ENCODE measurements at places on chromosomes 13 and 19.

DNA sequence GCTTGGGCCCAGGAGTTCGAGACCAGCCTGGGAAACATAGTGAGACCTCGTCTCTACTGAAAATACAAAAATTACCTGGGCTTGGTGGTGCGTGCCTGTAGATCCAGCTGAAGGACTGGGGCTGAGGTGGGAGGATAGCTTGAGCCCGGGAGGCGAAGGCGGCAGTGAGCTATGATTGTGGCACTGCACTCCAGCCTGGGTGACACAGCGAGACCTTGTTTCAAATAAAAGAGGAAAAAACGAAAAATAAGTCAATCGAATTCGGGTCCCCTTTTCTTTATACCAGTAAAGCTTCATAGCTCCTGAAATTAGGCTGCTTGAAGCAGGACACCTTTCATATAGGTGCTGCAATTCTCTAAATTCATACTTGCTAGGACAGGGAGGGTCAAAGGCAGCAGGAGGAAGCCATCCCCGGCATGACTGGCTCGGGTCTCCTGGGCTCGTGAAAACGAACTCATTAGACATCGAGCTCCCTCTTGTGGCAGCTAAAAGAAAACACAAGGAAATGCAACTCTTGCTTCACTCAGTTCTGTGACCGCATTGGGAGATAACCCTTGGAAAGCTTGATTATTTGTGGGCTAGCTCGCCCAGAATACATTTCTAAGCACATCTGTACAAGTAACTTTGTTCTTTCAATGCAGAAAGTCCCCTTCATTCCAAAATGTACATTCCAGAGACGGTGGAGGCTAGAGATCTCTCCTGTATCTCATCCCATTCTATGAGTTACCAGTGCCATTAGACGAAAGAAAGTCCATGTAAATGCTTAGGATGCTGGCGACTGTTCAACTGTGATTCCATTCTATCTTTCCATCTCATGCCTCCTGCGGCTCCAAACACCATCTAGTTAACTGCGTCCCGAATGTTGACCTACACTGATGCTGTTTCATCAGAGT lies 16.8 kb downstream of the FPR2 start:
- DNase-seq = no peak

DNA sequence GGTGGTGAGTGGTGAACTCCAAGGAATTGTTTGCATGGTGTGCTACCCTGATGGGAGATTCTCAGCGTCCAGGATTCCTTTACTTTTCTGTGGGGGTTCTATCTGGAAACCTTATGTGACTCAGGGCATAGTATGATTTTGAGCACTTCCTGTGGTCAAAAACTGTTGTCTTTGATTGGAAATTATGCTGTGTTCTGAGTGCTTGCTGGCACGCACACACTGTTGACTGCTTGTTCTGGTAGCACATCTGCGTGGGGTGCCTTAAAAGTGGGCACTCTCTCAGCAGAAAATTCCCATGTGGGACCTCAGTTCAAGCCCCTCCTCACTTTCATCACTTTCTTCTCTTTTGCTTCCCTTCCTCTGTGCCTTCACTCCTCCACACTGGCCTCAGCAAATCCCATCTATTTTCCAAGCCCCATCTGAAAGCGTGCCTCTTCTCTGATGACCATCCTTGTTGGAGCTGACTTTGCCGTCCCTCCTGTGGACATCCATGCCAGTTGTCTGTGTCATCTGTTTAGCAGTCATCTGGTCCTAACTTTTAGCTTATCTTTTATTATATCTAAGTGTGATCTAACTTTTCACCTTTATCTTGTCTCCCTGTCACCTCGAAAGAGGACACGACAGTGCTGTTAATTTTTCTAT lies 56.4 kb upstream of the NPAS1 start:
- DNase-seq = no peak

- no peak for DNase-seq
Observed at GRCh38 chr13:109938255-109938936, 152.0 kb upstream of the IRS2 start.

DNA sequence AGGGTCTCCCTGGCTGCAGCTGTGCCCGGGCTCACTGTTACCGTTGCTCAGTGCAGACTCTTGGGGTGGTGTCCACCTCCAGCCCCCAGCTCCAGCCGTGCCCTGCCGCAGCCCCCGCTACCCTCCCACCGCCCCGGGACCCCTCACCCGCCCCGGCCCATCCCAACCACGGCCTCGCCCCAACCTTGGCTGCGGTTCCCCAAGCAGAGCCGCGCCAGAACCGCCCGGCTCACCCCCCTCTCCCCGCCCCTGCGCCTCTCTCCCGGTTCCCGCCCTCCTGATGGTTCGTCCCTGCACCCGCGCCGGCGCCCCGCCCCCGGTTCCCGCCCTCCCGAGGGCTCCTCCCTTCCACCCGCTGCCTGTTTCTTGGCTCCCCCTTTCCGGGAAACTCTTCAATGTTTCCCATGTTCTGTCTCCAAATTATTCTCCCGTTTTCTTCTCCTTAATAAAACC lies 40.3 kb downstream of the ANKRD10 start:
- no peak for DNase-seq

DNA sequence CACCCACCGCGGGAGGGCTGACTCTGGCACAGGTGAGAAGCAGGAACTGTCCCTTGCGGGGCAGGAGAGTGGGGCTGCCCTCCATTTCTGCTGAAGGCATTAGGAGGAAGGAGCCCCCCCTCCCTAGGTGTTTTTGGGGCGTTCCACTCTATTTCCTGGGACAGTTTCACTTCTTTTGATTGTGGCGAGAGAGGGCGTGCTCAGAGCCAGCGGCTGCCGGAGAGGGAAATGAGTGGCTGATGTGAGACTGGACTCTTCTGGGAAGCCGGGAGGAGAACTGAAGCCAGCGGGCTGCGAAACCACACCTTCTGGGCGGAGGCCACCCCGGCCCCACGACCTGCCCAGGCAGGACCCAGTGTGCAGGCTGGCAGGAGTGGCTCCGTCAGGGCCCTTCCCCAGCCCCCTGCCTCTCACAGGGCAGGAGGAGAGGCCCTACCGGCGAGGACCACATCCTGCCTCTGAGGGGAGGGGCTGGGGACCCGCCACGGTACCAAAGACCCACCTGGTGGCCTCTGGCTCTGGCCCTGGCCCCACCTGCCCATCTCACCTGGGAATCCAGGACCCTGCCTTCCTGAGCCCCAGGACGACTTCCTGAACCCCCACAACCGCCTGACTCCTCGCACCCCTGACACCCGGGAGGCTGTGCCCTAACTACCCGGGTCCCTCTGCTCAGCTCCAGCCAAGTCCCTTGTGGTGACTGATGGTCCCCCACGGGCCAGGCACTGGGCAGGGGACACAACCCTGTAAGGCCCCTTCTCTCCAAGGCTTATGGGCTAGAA lies 25.9 kb downstream of the MPND start:
- DNase-seq = peak; percentile 38

DNA sequence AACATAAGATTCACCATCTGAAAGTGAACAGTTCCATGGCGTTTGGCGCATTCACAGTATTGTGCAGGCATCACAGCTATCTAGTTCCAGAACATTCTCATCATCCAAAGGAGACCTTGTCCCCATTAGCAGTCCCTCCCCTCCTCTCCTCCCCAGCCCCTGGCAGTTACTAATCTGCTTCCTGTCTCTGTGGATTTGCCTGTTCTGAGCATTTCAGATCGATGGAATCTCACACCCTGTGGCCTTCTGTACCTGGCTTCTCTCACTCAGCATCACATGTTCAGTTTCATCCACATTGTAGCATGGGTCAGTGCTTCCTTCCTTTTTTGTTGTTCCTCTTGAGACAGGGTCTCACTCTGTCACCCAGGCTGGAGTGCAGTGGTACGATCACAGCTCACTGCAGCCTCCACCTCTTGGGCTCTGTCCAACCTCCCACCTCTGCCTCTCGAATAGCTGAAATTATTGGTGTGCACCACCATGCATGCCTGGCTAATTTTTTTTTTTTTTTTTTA lies 34.6 kb downstream of the CRTC1 start:
- no peak for DNase-seq

GRCh38 chr19:19105365-19106055 lies 32.8 kb downstream of the TMEM161A start:
- no peak for DNase-seq

DNA sequence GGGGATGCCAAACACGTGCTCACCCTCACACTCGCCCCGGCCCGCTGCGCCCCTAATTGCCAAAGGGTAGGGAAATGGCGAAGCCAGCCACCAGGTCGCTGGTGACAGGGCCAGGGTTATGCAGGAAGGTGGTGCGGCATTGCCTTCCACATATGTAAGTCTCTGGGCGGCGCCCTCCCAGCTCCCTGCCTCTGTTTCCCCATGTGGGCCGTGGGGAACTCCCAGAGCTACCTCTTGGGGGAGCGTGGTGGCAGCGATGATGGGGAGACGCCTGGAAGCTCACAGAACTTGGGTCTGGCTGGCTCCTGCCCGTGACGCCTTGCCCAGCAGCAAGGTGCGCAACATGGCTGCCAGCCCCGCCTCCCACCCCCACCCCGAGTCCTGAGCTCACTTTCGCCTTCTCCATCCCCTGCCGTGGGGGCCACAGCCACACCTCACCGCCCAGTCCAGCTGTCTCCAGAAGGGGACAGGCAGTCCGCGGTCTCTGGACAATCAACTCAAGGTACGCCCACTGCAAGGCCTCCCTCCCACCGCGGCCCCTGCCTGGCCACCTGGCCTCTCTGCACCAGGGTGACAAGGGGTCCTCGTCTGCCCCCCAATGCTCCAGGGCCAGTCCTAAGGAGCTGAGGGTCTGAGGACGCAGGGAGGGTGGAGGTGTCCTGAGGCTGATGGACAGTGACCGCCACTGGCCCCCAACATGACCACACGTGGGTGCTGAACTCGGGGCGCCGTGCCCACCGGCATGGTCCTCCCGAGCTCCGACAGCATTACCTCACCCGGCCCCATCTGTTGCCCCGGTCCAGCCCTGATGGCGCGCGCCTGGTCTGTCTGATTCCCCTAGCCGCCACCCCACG lies 6.6 kb downstream of the C19orf25 start:
- no peak for DNase-seq

DNA sequence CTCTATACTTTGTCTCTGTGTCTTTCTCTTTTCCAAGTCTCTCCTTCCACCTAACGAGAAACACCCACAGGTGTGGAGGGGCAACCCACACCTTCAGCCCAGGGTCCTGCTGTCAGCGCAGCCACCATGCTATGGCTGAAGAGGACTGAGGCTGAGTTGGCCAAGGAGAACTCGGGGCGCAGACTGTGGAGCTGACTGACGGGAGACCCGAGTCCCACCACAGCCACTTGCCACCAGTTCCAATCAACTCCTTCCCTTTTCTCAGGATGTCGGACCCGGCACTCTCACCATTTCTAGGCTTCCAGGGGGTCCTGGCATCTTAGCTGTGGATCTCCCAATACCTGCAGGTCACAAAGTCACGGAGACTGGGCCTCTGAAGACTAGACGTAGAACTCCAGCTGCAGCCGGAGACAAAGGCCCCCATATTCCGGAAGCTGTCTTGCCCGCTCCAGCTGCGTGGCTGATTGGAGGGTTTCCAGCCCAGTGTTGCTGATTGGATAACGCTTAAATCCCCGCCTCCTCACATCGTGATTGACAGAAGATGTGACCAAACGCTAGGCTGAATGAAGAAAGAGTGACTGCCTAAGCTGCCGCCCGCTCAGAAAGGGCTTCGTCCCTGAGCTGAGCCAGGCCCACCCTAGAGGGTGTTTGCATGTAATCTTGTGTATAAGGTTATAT lies 63.6 kb downstream of the ZNF429 start:
- DNase-seq = peak; percentile 43

DNA sequence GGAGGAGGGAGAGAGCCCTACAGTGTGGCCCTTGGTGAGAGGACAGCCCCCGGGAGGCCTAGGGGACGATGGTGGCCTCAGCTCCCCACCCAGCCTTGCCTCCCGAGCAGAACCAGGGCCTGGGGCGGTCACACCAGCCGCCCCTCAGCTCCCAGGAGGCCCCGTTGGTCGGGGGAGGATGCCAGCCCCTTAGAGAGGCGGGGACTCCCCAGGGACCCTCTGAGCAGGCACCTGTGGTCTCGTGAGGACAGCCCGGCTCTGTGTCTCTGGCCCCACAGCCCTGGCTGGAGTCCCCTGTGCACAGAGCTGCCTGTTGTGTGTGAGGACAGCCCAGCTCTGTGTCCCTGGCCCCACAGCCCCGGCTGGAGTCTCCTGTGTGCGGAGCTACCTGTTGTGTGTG lies 158.8 kb downstream of the KDM4B start:
- no peak for DNase-seq

GRCh38 chr19:30696514-30696913 lies 324.3 kb downstream of the ZNF536 start:
- DNase-seq = no peak

Data from activated CD8-positive, alpha-beta memory T cell treated with anti-CD3 and anti-CD28 coated beads for 4 hours (primary cell).